ENCODE measurements at places on chromosomes 11 and 22. TPM values are rescaled to one million over a fixed set of nuclear protein-coding genes. Genes with fewer than 3 reads are reported as not detected.

PHF21B gene
- 19.0 TPM for total RNA-seq

DNA sequence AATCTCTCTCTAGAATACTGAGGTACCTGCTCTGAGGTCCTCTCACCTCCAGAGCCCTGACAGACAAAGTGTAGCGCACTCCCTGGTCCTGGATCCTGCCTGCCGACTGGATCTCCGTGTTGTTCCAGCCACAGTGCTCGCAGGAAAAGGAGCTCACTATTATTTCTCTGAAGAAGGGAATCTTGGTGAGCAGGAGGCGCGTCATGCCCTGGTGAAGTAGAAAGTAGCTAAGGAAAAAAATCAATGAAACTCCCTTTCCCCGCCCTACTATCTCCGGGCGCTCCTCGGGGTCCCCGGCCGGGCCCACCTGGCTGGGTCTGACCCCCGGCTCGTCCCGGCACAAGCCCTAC, 412 bp downstream of the ZPR1 start:
- DNase-seq, result peak; percentile 20

C22orf42 gene
- 15.6 TPM for total RNA-seq

LRRC32 gene
- total RNA-seq, result 9.1 TPM

DNA sequence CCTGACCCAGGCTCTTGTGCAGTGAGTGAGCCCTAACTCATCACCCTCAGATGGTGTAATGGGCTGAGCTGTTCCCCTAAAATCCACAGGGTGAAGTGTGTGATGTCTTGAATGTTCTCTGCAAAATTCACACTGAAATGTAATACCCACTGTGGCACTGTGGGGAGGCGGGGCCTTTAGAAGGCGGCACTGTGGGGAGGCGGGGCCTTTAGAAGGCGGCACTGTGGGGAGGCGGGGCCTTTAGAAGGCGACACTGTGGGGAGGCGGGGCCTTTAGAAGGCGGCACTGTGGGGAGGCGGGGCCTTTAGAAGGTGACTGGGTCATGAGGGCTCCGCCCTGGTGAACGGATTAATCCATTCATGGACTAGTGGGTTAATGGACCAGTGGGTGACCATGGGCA, 33.0 kb downstream of the CHID1 start:
- DNase-seq, result no peak

DNA sequence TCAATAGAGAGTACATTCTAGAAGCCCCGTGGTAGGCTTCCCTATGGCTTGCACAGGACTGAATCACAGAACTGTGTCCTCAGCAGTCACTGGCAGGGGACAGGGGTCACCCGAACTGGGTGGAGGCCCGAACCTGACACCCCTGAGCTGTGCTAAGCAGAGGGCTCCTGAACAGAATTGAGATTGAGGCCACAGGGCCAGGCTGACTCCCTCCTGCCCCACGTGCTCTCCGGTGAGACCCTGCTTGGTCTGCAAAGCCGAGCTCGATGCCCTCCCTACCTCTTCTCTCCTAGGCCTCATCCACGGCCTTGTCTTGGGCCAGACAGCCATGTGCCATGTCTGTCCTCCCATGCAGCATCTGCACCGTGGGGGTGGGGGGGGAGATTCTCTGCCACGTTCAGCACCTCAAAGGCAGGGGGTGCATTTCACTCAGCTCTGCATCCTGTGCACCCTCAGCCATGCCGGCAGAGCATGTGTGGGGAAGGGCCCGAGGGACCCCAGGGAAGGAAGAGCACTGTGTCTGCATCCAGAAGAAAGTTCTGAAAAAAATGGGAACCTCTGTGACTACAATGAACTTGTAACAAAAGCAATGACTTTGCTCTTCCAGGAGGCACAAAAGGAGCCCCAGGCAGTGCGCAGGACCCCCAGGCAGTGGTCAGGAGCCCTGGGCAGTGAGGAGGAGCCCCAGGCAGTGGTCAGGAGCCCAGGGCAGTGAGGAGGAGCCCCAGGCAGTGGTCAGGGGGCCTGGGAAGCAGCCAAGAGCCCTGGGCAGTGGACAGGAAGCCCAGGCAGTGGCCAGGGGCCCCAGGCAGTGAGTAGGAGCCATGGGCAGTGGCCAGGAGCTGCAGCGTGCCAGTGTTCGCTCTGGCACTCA, 76.7 kb upstream of the SEPTIN5 start:
- no peak for DNase-seq

- DNase-seq, result no peak
Measured at GRCh38 chr11:129960216-129961214, 42.1 kb downstream of the PRDM10 start.

DNA sequence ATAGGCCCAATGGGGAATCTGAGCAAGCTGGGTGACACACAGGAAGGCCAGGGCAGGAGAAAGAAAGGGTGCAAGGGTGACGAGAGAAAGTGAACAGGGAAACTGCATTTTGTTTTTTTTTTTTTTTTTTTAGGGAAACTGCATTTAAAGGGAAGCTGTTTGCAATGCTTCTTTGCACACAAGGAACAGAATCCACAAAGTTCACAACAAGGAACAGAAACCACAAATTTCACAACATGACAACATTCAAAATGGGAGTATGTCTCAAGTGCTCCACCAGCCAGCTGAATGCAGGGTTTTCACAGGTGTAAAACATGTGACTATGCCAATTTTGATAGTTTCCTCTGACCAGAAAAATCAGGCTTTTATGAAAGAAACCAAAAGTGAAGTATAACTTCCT, 6.8 kb upstream of the PLAAT3 start:
- no peak for DNase-seq

- DNase-seq, result peak; percentile 15
Measured at GRCh38 chr22:46062971-46063631, 86.1 kb upstream of the WNT7B start.

- DNase-seq, result no peak
Measured at GRCh38 chr11:69495441-69496201, 14.2 kb downstream of the LINC01488 start.

GRCh38 chr22:49629586-49630447, 197.9 kb downstream of the BRD1 start:
- DNase-seq, result no peak

DNA sequence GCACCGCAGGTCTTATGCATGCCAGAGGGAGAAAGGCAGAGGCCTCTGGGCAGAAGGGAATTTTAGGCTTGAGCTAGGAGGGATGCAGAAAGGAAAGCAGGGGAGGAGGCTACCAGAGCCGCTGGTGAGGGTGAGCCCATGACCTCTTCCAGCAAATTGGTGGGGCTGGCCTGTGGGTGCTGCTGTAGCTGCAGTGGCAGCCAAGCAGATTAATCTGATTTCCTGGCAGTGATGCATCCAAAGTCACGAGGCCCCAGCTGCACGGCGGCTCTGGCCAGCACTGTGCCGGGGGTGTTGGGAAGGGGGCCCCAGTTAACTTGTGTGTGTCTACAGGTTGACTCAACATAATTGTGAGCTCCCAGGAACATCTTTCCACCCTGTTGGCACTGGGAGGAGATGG, 41.4 kb upstream of the B3GAT1 start:
- no peak for DNase-seq

DNA sequence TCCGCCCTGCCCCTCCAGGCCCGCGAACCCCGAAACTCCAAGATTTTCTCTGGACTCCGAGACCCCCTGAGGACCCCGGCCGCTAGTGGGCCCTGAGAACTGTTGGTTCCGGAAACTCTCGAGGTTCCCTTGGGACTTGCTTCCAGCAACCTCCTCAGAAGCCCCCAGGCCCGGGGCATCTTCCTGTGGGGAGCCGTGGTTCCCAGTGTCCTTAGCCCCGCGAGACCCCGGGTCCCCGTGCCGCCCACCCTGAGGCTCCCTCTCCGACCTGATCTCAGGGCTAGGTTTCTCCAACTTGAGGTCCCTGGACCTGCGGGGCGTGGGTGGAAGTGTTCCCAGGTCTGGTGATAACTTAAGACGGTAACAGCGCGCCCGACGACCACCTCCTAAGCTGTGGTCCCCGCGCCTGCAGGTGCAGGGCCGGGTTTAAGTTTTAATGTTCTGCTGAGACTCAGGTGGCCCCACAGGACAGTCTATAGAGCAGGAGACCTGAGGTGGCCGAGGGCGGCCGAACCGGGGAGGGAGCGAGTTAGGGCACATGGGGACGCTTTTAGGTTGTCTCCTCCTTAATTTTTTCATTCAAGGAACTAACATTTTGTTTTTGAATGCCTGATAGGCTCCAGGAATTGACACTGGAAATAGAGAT, 720 bp downstream of the FAM118A start:
- no peak for DNase-seq

- DNase-seq, result peak; percentile 62
Measured at GRCh38 chr11:126607374-126607773, 251.9 kb downstream of the ST3GAL4 start.

DNA sequence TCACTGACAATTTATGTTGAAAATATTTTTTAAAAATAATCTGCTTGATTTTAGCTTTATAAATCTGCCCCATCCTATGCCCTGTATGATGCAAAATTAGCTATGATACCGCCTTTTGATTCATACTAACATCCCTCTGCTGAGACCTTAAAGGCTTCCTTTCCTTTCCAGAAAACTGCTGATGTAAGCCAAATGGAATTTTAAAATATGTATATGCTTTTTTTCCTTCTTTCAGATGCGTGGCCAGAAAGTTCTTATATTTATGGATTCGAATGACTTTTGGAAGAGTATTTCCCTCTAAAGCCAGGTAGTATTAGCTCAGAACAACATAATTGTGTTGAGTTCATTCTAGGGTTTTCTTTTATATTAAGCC, 34.5 kb downstream of the SFI1 start:
- no peak for DNase-seq

DNA sequence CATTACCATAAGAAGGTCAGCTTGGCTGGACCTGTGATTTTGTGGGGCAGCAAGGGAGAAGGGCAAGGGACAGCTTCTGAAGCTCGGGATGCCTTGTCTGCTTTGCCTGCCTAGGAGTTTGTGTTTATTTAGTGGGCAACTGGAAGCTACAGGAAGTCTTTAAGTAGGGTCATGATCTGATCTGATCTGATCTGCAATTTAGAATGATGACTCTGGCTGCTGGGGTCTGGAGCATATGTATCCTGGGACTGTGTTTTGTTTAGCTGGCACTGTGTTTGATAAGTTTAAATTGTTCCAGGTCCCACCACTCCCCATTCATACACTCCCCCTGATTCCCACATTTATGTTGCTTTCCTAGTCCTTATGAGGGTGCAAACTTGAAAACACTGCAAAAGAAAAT, 47.7 kb upstream of the HTATIP2 start:
- DNase-seq, result no peak

PDGFB gene
- total RNA-seq, result 13.3 TPM

Data from testis (tissue), 5 donors.